ENCODE measurements at places on chromosomes 3 and 15. TPM values are rescaled to one million over a fixed set of nuclear protein-coding genes. Genes with fewer than 3 reads are reported as not detected.

SLC6A11 gene
- 34.5 TPM for total RNA-seq

SAXO2 gene
- 1.5 TPM for total RNA-seq

DNA sequence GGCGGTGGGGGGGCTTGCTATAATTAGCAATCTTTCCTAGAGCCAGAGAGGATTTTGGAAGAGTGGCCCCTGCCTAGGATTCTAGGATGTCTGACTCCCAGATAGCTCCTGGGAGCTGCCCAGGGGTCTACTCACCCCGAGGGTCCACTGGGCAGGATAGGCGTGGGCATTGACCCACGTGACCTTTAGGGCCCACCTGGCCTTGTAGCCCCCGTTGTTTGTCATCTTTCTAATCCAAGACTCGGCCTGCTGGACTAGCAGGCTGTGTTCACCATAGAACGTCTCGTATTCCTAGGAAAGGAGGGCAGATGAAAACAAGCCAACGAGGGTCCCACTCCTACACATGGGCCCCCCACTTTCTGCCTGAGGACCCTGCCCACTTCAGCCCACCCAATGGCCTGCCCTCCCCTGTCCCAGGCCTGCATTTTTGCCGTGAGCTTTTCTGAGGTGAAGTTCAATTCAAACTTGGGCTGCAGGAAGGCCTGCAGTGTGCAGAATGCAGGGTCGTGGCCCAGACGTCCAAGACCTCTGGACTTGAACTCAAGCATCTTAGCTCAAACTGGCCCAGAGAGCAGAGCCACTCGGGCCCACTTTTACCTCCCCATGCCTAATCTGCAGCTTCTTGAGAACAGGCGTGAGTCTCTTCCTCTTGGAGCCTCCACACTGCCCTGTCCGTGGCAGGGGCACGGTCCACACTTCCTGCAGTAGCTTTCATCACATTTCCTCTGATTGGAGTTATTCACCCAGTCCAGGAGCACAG lies 41.5 kb downstream of the MUC4 start:
- no peak for DNase-seq

DNA sequence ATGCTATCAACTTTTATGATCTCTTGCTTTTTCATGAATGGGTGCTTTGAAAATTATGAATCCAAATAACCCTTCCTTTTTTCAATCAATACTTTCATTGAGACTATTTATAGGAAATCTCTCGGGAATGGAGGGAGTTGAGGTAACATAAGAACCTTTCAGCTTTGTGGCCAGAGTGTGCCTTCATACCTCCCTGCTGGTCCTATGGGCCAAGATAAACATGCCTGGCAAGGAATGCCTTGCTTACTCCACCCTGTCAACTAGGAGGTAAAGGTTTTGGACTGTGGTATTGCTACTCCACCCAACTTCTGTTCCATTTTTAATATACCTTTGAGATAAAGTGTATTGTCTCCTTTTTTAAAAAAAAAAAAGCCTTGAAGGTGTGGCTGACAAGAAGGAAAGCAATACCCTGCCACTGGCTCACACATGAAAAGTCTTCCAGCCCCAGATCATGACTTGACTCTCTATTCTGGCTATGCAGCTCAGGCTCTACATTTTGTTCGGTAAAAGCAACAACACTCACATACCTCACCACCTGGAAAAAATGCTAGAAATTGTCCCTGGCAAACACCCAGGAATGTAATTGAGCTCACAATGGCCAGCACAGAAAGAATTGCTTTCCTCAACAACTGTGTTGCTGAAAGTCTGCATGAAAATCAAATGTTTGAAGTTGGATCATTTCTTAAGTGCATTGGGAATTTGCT lies 35.8 kb downstream of the COL8A1 start:
- DNase-seq, result no peak

DNA sequence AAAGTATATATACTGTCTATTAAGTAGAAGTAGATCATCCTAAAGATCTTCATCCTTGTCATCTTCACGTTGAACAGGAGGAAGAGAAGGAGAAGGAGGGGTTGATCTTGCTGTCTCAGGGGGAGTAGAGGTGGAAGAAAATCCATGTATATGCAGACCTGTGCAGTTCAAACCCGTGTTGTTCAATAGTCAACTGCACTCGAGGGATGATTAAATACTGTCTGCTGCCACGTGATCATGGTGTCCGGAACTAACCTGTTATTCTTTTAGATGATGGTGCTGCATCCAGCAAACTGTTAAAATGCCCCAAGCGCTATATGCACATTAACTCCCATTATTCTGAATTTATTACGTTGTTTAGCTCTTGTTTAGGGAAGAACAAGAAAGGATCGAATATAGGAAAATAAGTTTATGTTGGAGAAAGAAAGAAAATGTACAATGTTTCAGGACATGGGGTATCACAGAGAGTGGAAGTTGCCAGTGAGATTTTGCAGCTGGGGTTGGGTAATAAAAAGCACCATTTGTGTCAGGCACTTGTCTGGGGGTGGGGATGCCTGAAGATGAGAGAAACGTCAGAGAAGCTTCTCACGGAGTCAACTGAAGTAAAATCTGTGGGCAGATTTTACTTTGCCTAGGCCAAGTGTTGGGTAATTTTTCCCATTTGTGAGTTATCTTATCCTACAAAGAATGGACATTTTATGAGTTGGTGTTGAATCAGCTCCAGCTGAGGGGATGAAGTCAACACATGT lies 229.2 kb downstream of the RYR3 start:
- DNase-seq, result no peak

DNA sequence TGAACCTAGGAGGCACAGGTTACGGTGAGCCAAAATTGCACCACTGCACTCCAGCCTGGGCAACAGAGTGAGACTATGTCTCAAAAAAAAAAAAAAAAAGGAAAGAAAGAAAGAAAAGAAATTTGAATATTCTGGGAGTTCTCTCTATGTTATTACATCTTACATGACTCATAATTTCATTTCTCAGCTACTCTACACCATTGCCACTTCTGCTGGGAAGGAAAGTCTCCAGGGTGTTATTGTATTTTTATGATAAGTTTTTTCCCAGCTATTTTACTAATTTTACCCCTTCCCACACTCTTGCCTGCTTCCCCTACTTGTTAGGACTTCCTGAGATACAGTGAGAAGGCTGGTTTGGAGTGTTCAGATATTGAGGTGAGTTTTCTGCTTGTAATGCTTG lies 69.7 kb upstream of the UMPS start:
- no peak for DNase-seq

DNA sequence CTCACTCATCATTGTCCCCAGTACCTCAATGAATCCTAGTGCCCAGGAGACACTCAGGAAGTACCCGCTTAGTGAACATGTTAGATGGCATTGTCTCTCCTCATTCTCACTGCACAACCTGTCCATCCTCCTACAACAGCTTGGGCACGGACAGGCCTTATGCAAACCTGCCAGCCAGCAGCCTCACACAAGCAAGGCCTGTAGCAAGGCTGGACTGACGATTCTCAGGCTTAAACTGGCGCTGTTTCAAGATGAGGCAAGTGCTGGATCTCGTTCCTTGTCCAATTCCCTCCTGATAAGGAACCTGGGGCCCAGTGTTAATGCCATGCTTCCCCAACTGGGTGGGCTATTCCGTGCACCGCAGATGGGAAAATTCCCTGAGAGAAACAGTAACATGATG lies 59.0 kb downstream of the CDCP1 start:
- no peak for DNase-seq
